ENCODE measurements at places on chromosomes 6 and 20.

GRCh38 chr6:122869437-122870024 lies 80.5 kb downstream of the SMPDL3A start:
- no peak for DNase-seq

DNA sequence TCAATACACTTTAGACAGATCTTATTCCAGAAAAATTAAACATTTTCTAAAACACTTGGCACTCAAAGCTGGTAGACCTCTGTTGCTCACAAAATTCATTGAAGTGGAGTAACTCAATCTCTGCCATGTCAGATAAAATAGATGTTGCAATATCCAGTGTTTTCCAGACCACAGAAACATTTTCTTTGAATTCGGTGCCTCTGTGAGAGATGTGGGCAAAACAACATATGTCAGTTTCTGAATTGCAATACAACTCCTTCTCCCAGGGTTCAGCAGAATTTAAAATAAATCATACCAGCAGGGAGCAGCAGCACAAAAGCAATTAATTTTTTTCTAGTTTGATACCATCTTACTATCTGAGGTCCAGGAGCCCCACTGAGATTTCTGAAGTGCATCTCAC lies 11.3 kb upstream of the PKHD1 start:
- DNase-seq, result peak; percentile 2

DNA sequence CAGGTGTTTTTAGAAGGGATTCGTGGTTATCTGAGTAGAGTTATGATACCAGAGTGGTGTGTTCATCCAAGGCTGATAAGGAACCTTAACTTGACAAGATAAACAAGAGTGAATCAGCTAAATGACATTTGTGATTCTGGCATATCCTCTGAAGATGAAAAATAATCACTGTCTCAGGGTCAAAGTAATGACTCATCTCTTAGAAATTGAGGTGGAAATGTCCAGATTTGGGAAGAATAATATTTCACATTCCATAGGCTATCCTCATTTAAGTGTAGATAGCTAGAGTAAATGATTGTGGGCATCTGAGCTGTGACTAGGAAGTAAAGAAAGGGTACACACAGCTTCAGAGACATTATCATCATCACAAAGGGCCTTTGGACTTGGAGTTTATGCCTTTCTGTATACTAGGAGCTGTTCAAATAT lies 255.7 kb downstream of the GJA1 start:
- no peak for DNase-seq

DNA sequence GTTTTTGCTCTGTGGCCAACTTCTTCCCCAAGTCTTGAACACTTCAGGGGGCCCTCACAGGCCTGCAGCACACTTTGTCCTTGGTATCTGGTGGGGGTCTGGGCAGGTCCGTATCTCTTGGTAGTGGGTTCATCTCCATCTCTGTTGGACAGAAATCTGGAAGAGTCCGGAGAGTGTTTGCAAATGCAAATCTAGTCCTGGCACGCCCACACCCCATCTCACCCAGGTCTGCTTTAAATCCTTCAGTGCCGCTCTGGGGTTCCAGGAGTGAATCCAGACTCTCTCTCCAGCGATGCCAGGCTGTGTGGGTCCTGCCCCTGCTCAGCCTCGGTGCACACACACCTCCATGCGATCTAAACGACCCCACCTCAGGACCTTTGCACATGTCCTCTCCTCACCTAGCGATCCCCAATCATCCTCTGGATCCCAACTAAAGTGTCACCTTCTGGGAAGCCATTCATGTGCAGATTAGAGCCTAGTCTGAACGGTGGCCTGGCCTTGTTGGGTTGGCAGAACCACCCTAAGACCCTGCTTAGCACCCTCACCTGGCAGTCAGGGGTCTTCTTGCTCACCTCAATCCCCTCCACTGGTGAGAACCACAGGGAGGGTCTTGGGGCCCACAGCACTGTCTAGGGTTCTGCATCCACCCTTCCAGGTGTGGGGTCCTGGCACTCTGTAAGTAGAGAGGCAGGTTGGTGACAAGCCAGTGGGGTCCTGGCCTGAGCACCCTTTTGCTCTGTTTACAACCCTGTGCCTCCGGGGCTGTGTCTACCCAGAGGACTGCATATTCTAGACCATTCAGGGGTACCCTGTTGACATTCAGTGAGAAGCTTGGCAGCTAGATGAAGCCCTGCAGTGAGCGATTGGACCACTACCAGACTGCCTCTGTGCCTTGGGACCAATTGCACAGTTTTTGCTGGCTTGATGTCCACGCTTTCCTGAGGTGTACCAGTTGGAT lies 100.8 kb downstream of the SYCP2 start:
- no peak for DNase-seq

DNA sequence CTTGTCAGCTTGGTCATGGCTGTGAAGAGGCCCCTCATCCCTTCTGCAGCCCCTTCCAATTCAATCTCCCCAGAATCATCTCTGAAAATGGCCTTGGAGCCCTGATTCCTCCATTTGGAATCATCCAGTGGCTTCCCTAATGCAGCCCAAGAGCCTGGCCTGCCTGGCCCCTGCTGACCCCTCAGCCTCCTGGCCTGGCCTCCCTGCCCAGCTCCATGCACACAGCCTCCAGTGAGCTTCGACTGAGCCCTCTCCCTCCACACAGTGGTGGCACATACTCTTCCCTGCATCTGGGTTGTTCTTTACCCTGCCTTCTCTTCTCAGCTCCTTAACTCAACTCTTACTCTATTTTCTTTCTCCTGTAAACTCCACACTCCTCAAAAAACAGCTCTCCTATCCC lies 120.9 kb downstream of the ANKRD60 start:
- no peak for DNase-seq

- DNase-seq, result no peak
Measured at GRCh38 chr6:111980971-111981840, 72.7 kb upstream of the CCN6 start.

DNA sequence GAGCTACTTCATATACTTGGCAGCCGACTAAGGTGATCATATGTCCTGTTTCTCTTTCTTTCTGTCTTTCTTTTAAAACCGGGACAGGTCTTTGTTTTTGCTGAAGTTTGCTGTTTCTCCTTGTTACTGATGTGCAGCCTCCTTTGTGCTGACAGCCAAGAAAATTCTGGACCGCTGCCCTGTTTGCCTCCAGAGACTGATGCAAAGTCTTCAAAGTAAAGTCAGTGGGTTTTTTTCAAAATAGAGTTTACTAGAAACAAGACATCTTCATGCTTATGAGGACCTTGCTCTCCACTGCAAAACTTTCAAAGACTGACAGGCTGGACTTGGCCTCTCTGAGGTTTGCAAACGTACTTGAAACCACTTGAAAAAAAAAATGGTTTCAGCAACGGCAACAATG lies 510.5 kb upstream of the MAP3K7 start:
- no peak for DNase-seq

DNA sequence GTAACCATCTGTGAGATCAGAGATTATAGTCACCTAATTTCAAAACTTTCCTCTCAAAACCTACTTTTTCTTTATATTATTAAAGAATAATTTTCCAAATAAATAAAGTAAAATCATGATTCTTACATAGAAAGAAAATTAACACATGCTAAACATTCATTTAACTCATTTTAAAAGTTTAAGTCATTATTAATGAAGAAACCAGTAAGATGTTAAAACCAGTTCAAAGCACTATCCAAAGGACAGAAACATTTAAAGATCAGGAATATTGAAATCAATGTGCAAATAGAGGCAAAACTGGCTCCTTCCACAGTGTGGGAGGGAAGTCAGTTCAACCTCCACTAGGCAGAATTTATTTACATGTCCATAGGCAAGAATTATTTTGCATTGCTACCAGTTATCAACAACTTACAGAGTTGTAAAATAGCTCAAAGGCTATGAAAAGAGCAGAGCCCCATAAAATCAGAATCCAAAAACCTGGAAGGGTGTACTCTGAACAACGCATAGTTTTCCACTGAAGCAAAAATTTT lies 146.9 kb downstream of the KHDC1L start:
- DNase-seq, result no peak

GRCh38 chr6:54718541-54719023 lies 128.0 kb upstream of the FAM83B start:
- no peak for DNase-seq

GRCh38 chr6:43310134-43310533 lies 1.5 kb upstream of the CRIP3 start:
- DNase-seq, result no peak

DNA sequence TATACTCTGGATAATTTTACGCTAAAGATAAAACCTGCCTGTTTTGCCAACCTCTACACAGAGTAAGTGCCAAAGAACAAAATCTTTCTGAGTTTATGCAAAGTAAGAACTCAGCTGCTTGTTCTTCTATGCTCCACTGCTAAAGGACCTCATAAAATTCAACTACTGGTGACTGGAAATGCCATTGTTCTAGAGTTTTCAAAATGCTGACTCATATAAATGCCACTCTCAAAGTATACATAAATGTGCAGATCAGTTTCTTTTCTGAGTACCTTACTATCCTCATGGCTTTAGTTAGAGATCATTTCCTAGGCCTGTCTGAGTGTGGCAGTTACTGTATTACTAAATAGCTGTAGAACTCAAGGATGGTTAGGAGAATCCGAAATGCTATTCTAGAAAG lies 45.6 kb downstream of the LYRM4 start:
- no peak for DNase-seq

DNA sequence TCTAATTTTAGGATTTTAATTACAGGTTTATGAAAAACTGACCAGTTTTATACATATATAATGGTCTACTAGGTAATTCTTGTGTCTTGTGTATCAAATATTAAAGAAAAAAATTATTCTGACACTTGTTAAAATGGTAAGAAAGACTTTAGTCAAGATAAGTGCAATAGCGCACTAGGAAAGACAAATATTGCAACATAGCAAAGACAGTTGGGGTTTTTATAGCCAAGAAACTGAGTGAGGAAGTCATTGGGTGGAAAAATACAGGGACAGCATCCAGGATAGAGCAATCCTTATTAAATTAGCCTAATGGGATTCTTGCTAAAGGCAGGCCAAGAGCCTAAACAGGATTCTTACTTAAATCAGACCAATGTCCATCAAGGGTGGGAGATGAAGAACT lies 71.1 kb downstream of the ROS1 start:
- DNase-seq, result no peak

DNA sequence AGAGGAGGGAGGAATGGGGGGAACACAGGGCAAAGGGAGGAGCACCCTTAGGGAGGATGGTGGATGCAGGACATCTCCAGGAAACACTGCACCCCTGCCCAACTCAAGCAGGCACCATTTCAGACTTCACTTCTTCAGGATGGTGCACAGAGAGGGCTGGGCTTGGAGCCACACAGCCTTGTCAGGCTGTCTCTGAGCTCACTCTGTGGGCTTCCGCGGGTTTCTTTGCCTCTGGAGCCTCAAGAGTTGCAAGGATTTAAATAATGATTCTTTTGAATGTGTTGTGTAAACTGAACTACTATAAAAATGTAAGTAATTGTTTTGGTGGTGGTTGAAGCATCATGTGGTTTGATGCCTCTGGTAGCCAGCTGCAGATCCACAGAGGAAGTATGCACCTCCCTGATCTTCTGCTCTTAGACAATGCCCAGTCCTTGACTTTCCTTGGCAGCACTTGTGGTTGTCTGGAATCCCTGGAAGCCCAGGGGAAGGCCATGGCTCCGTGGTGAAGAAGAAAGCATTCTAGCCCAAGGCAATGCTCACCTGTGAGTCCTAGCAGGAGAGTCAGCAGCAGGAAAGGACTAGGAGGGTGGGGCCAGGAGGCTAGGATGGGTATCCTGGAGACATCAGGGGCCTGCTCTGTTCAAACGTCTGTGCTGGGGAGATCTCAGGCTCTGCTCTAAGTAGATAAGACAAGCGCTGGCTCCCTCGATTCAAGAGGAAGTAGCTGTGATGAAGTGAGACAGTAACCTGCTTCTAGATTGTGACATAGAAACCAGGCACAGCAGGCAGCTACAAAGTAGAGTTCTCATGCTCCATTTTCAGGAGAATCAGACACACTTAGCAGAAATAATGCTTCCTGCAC lies 50.2 kb upstream of the SIRPG start:
- DNase-seq, result no peak

GRCh38 chr6:133591275-133591674 lies 297.6 kb upstream of the TCF21 start:
- no peak for DNase-seq

DNA sequence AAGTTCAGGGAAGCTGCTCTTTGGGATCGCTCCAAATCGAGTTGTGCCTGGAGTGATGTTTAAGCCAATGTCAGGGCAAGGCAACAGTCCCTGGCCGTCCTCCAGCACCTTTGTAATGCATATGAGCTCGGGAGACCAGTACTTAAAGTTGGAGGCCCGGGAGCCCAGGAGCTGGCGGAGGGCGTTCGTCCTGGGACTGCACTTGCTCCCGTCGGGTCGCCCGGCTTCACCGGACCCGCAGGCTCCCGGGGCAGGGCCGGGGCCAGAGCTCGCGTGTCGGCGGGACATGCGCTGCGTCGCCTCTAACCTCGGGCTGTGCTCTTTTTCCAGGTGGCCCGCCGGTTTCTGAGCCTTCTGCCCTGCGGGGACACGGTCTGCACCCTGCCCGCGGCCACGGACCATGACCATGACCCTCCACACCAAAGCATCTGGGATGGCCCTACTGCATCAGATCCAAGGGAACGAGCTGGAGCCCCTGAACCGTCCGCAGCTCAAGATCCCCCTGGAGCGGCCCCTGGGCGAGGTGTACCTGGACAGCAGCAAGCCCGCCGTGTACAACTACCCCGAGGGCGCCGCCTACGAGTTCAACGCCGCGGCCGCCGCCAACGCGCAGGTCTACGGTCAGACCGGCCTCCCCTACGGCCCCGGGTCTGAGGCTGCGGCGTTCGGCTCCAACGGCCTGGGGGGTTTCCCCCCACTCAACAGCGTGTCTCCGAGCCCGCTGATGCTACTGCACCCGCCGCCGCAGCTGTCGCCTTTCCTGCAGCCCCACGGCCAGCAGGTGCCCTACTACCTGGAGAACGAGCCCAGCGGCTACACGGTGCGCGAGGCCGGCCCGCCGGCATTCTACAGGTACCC lies at the start of gene ESR1:
ESR1 (plus strand) TSS at position 170 of the 858 bp plus-strand sequence; CDS start at position 401, 231 bp downstream.
- no peak for DNase-seq

- DNase-seq, result no peak
Measured at GRCh38 chr6:118187568-118188164, 280.6 kb downstream of the SLC35F1 start.

DNA sequence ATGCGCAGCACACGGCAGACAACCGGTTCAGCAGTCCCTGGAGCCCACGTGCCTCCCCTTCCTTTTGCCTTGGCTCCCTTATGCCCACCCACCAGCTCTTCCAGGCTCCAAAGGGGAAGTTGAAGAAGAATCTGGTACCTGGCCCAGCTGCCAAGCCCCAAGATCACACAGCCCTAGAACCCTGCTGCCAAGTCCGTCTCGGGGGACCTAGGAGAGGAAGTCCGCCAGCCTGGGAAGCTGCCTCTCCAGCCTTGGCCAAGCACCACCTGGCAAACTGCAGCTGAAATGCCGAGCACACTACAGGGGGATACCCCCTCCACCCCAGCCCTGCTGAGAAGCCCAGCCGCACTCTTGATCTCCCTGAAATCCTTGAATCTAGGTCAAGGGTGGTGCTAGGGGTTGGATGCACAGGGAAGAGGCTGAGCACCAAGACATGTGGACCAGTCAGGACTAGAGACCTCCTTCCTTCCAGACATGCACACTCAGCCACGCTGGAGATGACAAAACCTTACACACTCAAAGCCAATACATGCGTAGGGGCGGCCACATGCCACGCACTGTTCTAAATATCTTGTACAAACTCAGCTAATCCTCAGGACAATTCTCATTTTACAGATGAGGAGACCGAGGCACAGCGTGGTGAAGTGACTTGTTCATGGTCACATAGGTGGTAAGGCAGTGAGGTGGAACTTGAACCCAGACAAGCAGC lies 124.1 kb downstream of the PREX1 start:
- DNase-seq, result no peak

All from CD4-positive, alpha-beta T cell treated with Interleukin-10 for 1 hour (primary cell).